ENCODE measurements at places on chromosomes 12 and 14.

DNA sequence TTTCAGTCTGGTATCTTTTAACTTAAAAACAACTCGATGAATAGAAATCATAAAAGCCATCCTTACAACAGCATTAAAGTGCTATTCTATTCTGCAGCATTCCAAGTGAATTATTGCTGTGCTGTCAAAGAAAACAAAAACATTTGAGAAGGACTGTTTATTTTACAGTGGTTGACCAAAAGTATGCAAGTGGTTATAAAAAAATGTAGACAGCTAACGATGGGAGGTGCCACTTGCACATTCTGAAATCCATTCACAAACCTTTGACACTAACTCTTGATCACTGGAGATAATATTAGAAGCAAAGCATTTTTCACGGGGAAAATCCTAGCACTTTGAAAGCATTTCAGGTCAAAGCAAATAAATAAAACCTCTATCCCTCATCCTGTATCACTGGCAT, 55.6 kb downstream of the HMGA2 start:
- peak; percentile 95 for DNase-seq

DNA sequence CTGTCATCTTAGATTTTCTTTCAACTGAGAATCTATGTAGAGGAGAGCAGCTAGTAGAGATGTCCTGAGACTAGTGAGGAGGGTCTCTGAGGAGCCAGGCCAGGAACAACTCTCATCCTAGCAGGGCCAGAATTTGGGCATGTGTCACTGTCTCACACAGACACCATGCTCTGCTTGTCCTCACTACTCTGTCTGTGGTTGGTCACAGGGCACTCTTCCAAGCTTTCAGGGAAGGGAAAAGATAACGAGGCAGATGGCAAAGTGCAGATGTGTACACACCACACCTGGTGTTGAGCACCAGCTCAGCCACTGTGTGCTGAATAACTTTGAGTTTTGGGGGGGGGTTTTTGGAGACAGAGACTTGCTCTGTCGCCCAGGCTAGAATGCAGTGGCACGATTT, 2.5 kb downstream of the SSPN start:
- DNase-seq, result no peak

DNA sequence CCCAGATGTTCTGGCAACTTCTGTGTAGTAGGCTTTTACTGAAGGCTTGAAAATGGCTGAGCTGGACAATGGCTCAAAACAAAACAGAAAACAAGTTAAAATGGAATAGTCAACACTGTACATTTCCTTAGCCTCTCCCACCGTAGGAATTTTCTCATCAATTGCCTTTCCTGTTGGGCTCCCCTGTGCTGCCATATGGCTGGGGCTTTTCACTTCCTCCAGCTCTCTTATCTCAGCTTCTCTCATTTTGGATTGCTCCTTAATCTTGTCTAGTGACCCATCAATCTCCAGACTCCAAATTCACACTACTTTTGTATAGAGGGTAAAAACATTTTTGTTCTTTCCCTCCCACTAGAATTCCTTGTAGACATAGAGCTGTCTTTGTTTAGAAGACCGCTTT, 50.4 kb upstream of the RPH3A start:
- DNase-seq, result no peak

- DNase-seq, result no peak
Observed at GRCh38 chr12:130178282-130178681, 16.0 kb downstream of the FZD10 start.

DNA sequence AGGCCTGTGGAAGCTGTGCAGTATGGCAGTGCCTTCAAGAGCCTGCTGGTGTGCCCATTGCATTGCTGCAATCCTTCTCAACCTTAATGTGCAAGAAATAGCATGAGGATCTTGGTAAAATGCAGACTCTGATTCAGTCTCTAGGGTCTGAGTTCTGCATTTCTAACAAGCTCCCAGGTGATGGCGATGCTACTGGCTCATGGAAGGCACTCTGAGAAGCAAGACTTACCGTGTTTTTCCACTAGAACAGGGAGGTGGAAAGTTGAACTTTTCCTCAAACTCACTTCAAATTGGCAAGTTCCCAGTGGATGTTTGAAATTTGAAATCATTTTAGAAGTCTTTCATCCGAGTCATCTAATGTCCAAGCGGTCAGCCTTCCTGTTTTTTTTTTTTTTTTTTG, 55.5 kb downstream of the MYRFL start:
- DNase-seq, result peak; percentile 29

GRCh38 chr12:108875682-108876361, 4.1 kb upstream of the DAO start:
- no peak for DNase-seq

- DNase-seq, result no peak
Observed at GRCh38 chr12:91542067-91542466, 359.4 kb upstream of the DCN start.

DNA sequence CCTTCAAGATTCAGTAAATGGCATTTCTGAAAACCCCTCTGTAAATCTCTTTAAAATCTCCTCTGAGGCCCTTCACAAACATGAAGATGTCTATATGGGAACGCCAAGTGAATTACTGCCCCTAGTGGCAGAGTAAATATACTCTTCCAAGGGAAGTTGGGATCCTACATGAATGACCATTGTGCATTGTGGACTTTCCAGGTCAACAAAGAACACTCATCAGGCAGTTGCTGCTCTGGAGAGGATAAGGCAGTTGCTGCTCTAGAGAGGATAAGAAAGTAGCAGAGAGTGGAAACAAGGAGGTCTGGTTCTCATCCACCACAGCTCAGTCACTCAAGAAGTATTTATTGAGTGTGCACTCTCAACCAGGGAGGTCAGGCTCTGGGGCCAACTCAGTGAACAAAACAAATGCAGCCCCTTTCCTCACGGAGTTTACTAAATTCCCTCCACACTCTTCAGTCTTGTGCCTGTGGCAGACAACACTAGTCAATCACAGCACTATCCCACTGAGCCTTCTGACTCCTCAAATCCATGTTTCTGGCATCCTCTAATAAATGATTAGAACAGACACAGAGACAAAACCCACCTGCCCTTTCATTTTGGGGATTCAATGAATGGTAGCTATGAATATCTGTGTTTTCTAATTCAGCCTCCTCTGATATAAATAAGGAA, 52.9 kb downstream of the SVOP start:
- DNase-seq, result no peak

GRCh38 chr12:26750531-26751175, 82.3 kb downstream of the ITPR2 start:
- no peak for DNase-seq

GRCh38 chr12:121366063-121366459, 13.8 kb upstream of the ANAPC5 start:
- no peak for DNase-seq

GRCh38 chr12:3097186-3097804, 20.1 kb downstream of the TSPAN9 start:
- peak; percentile 45 for DNase-seq

GRCh38 chr12:50894241-50894640, 51.5 kb downstream of the TMPRSS12 start:
- no peak for DNase-seq

- no peak for DNase-seq
Observed at GRCh38 chr12:132355742-132356681, 26.6 kb upstream of the GALNT9 start.

Data from HFFc6 (cell line).